ENCODE measurements at places on chromosomes 7 and 10. TPM values are rescaled to one million over a fixed set of nuclear protein-coding genes. Genes with fewer than 3 reads are reported as not detected.

The TRPV6 gene
- total RNA-seq = 19.8 TPM

The ANXA8 gene
- 4.9 TPM for total RNA-seq

The HOXA3 gene
- total RNA-seq = 4.5 TPM

The LYZL2 gene
- total RNA-seq = not detected

The TUBB8 gene
- not detected for total RNA-seq

The C10orf67 gene
- 0.29 TPM for total RNA-seq

DNA sequence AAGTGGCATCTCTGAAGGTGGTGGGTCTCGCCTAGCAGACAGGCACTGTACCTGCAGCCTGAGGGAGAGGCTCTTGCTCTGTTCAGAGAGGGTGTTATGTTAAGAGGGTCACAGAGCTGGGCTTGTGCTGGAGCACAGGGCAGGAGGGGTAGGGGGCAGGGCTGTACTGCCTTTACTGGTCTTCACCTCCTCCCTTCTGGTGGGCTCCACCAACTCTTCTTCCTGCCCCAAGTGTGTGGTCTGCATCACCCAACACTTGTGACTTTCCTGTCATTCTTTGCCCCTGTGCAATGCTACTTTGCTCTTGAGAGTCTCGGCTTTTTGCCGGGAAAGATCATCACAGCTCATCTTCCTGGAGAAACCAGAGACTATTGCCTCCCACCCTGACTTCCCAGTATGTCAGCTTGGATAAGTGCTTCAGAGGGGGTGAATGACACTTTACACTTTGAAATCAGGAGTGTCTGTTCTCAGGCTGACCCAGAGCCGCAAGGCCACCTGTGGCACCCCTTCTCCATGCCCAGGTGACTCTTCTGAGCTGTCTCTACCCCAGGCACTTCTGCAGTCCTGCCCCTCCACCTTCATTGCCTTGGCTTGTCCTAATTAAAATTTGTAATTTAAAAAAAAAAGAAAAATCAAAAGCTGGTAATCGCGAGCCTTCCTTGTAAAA, 38.4 kb upstream of the IKZF1 start:
- H3K4me3 ChIP-seq = no peak overlapping the region
- no peaks in the 10 kb centered on the region for H3K27me3 ChIP-seq
- DNase-seq = no peak
- no peaks in the 10 kb centered on the region for H3K4me1 ChIP-seq
- no peak overlapping the region for H3K27ac ChIP-seq

DNA sequence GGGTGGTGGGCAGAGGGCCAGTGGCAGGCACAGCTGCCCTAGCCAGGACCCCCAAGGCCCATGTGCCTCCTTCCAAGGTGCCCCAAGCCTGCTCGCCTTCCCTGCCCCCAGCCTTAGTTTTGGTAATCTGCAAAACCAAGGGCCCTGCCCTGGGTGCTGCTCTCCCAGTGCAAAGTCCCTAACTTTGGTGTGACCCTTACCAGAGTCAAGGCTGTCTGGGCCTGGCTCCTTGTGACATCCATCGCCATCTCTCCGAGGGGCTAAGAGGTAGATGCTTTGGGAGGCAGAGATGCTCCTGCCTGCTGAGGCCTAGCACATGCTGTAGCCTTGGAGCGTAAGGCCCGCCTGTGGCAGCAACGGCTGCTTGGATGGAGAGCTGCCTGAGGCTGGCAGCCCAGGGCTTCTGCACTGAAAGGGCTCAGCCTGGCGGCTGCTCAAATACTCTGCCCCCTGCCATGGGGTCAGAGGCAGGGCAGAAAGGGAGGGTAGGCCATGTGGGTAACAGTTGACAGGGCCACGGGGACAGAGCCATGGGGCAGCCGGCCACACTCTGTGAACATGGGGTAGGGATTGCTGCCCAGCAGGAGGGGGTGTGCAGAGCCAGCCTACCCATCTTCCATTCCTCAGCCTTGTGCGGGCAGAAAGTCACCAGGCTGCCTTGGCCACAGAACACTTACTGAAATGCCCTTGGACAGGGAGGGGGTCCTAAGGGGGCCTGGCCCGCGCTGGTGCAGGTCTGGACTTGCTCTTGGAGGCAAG, 17.9 kb upstream of the MYL7 start:
- H3K36me3 ChIP-seq = no peaks in the 10 kb centered on the region
- DNase-seq = peak; percentile 33
- H3K27me3 ChIP-seq = no peaks in the 10 kb centered on the region
- H3K4me3 ChIP-seq = no peak overlapping the region
- H3K4me1 ChIP-seq = no peaks in the 10 kb centered on the region
- H3K27ac ChIP-seq = no peak overlapping the region

- no peak overlapping the region for H3K27ac ChIP-seq
- no peaks in the 10 kb centered on the region for H3K27me3 ChIP-seq
- no peak overlapping the region for H3K4me3 ChIP-seq
- H3K36me3 ChIP-seq = no peaks in the 10 kb centered on the region
These were observed 461.0 kb downstream of the KIF20B start for GRCh38 chr10:90162271-90162853.

DNA sequence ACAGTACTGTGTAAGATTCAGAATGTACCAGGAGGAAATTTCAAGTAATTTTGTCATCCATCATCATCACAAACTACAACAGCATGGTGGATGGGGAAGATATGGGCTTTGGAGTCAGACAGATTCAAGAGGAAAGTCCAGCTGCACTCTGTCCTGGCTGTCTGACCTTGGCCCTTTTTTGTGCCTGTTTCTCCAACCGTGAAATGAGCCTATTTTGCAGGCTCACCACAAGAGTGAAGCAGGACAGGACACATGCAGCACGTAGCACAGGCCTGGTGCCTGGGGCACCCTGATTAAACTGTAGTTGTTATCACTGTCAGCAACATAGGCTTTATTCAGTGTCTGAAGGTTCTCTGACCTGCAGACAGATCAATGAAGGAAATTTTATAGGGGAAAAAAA, 37.6 kb downstream of the RHOBTB1 start:
- no peak for DNase-seq
- no peak overlapping the region for H3K27ac ChIP-seq
- no peaks in the 10 kb centered on the region for H3K27me3 ChIP-seq
- no peaks in the 10 kb centered on the region for H3K36me3 ChIP-seq

- H3K27me3 ChIP-seq = no peaks in the 10 kb centered on the region
- no peaks in the 10 kb centered on the region for H3K36me3 ChIP-seq
- no peaks in the 10 kb centered on the region for H3K4me1 ChIP-seq
- no peak for DNase-seq
- no peak overlapping the region for H3K4me3 ChIP-seq
These were observed 8.1 kb downstream of the ADAM8 start for GRCh38 chr10:133268532-133268931.

DNA sequence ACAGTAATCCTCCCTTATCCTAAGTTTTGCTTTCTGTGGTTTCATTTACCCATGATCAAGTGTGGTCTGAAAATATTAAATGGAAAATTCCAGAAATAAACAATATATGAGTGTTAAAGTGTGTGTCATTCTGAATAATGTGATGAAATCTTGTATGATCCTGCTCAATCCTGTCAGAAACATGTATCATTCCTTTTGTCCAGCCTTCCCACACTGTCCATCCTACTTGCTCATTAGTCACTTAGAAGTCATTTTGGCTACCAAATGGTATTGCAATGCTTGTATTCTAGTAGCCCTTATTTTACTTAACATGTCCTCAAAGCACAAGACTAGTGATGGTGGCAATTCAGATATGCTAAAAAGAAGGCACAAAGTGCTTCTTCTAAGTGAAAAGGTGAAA, 1211.2 kb upstream of the SORCS1 start:
- DNase-seq = no peak
- H3K27me3 ChIP-seq = no peaks in the 10 kb centered on the region
- no peaks in the 10 kb centered on the region for H3K4me1 ChIP-seq

DNA sequence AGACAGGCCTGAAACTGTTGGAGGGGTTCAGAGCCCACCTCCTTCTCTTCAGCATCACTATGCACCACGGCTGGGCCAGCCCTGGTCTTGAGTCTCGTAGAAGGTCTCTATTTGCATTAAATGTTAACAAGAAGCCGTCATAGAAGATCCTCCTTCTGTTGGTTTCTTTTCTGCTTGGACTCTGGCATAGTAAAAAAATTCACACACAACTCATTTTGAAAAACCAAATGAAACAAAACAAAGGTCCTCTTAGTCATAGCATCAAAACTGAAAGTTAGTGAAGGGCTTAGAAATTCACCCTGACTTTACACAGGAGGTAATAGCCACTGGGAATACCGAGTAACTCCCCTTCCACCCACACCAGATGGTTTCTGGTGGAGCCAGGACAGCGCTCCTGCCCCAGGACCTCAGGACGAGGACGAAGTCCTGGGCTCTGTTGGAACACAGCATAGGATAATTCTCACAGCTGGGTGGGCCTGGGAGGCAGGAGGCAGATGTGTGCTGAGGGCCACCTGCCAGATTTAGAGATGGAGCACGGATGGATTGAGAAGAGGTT, 248.4 kb upstream of the KLF6 start:
- H3K36me3 ChIP-seq = no peaks in the 10 kb centered on the region
- H3K27ac ChIP-seq = no peak overlapping the region
- no peak overlapping the region for H3K4me3 ChIP-seq
- no peaks in the 10 kb centered on the region for H3K4me1 ChIP-seq

GRCh38 chr10:90842725-90843124, 15.1 kb downstream of the HTR7 start:
- no peak overlapping the region for H3K4me3 ChIP-seq
- H3K4me1 ChIP-seq = no peaks in the 10 kb centered on the region
- DNase-seq = no peak
- H3K36me3 ChIP-seq = no peaks in the 10 kb centered on the region

DNA sequence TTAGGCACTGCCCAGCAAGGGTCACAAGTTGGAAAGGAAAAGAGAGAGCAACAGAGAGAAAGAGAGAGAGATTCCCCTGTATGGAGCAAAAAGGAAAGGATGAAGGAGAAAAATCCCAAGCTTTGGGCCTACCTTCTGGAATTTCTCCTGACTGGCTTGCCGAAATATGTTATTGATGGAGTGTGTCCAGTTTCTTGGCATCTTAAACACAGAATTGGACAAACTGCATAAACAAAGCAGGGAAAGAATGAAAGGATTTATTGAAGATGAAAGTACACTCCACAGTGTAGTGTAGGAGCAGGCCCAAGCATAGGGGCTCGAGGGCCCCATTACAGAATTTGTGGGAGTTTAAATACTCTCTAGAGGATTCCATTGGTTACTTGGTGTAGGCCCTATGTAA, 627.8 kb upstream of the CNTNAP2 start:
- H3K36me3 ChIP-seq = no peaks in the 10 kb centered on the region
- no peak for DNase-seq
- no peaks in the 10 kb centered on the region for H3K27me3 ChIP-seq
- H3K4me3 ChIP-seq = no peak overlapping the region

GRCh38 chr7:87300756-87301155, 44.7 kb upstream of the CROT start:
- H3K27ac ChIP-seq = no peak overlapping the region
- H3K4me3 ChIP-seq = no peak overlapping the region
- DNase-seq = no peak

DNA sequence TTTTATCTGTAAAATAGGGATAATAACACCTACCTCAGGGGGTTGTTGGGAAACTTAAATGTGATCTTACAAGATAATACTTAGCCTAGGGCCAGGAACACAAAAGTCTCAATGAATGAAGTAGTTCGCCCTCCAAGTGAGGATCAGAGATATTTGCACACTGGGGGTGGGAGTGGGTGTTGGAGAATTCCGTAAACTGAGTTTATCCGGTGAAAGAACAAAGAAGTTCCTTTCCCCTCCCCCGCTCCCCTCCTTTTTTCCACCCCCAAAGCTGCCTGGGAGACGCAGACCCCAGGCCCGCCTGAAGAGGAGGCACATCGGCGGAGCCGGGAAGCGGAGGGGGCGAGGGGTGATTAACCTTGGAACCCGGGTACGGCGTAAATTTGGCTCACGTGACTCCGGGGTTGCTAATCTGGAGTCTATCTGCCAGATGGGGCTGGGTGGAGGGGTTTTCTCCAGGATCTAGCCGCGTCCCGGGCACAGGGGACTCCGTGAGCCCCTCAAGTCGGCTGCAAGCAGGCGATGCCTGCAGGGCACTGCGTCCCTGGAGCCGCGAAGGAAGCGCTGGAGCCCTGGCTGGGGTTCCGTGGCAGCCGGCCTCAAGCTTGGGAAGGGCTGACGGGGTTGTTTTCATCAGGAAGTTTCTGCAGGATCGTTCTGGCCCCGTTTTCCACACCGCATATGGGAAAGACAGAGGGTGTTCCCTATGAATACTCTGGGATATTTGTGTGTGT, 1.4 kb upstream of the PODXL start:
- no peaks in the 10 kb centered on the region for H3K36me3 ChIP-seq
- peak overlapping the region; percentile 33 for H3K27ac ChIP-seq
- no peaks in the 10 kb centered on the region for H3K4me1 ChIP-seq

DNA sequence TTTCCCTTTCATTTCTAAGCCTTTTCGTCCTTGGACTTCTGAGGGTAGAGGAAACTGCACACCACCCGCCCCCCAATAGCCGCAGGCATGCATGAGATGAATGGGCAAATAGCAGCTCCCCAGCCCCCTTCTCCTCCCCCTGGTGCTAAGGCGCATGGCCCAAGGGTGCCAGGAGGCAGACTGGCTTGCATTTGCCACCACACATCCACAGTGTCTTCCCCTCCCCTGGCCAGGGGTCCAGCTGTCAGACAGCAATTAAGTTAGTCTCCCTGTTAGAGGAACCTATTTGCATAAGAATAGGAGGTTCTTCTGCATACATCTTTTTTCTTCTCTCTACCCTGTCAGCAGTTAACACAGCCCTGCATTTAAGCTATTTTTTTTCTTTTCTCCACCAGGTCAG, 20.2 kb downstream of the TOMM7 start:
- H3K4me3 ChIP-seq = no peak overlapping the region
- H3K27me3 ChIP-seq = no peaks in the 10 kb centered on the region
- no peaks in the 10 kb centered on the region for H3K4me1 ChIP-seq
- DNase-seq = no peak

DNA sequence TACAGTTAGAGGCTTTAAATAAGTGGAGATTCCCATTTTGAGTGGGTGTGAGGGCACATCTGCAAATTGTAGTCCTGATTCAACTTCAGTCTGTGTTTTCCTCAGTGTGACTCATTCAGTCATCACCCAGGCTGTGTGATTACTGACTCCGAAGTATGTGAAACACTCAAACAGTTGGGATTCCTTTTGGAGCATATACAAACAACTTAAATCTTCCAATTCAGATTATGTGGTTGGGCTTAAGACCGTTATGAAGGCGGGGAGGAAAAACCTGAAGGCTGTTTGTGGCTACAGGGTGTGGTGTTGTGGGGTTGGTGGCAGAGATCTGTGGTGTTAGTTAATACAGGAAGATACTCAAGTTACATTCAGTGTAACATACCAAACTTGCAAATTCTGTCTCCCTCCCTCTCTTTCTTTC, 259.7 kb upstream of the FERD3L start:
- no peaks in the 10 kb centered on the region for H3K27me3 ChIP-seq
- no peak overlapping the region for H3K4me3 ChIP-seq
- H3K27ac ChIP-seq = no peak overlapping the region
- no peaks in the 10 kb centered on the region for H3K4me1 ChIP-seq
- H3K36me3 ChIP-seq = no peaks in the 10 kb centered on the region

GRCh38 chr7:71829515-71829914, 582.6 kb downstream of the CALN1 start:
- H3K4me3 ChIP-seq = no peak overlapping the region
- H3K27ac ChIP-seq = no peak overlapping the region
- H3K27me3 ChIP-seq = no peaks in the 10 kb centered on the region
- H3K4me1 ChIP-seq = no peaks in the 10 kb centered on the region

- no peak overlapping the region for H3K4me3 ChIP-seq
- no peak overlapping the region for H3K27ac ChIP-seq
- H3K27me3 ChIP-seq = no peaks in the 10 kb centered on the region
- no peak for DNase-seq
These were observed 21.6 kb downstream of the TES start for GRCh38 chr7:116231949-116232348.

GRCh38 chr7:148898845-148899484, 14.9 kb upstream of the EZH2 start:
- H3K4me3 ChIP-seq = no peak overlapping the region
- no peaks in the 10 kb centered on the region for H3K4me1 ChIP-seq
- no peak overlapping the region for H3K27ac ChIP-seq
- DNase-seq = no peak
- H3K36me3 ChIP-seq = no peaks in the 10 kb centered on the region
- H3K27me3 ChIP-seq = no peaks in the 10 kb centered on the region
